T follicular helper cell (primary cell): ENCODE measurements at places on chromosomes 1 and 21.
A peak's percentile ranks its signal among the peaks of the same experiment; 100 is the strongest.

DNA sequence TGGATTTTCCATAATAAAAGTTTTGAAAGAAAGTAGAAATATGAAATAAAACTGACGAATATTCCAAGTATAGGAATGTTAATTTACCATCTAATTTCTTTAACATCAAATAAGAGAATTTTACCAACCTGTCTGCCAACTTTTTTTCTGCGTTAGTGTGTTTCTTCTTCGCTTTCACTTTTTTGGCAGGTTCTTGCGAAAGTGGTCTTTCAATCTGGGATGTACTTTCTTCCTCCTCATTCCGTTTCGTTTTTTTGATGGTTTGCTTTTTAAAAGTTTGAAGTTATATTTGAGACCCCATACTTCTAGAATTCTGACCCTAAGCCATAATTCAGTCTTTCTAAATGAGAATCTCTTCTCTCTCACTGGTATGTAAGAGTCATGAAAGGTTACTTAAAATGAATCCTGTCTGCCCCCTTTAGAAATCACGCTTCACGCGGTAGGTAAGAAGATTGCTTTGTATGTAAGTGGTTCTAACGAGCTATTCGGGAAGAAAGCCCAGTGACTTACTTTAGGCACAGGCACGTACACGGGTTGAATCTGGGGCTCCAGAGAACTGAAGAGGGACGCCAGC, 580 bp downstream of the RBM34 start:
- peak; percentile 18 for DNase-seq

DNA sequence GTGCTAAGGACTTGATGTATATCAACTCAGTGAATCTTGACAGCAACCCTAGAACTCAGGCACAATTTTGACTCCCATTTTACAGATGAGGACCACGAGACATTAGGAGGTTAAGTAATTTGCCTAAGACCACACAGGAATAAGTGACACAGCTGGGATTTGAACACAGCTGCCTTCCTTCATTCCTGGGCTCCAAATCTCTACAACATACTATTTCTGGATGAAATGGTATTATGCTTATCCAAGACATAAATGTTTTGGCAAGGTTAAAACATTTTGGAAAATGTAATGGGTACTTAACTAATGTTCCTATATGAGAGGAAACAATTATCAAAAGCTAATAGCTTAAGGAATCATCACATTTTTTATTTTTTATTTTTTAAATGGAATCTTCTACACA, 4.8 kb downstream of the CLDN8 start:
- DNase-seq: no peak

GRCh38 chr1:223152399-223152798, 9.4 kb upstream of the TLR5 start:
- DNase-seq: no peak

GRCh38 chr1:112998592-112999235, 42.7 kb upstream of the SLC16A1 start:
- no peak for DNase-seq

DNA sequence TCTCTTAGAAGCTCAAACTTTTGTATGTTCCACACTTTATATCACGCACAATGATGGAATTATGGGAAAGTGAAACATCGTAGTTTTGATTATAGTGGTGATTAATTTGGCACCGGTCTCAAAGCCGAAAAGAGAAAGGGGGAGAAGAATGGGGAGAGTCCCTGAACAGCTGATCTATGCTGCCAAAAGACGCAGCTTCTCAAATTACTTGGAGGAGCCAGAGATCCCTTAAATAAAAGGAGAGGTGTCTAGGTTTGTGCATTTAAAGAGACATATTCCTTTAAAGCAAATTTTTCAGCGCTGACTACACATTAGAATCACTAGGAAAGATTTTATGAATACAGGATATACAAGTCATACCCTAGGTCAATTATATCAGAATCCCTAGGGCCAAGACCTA, 599.6 kb upstream of the ADAMTS5 start:
- no peak for DNase-seq

GRCh38 chr1:94115900-94116436, 5.0 kb downstream of the ABCA4 start:
- no peak for DNase-seq

DNA sequence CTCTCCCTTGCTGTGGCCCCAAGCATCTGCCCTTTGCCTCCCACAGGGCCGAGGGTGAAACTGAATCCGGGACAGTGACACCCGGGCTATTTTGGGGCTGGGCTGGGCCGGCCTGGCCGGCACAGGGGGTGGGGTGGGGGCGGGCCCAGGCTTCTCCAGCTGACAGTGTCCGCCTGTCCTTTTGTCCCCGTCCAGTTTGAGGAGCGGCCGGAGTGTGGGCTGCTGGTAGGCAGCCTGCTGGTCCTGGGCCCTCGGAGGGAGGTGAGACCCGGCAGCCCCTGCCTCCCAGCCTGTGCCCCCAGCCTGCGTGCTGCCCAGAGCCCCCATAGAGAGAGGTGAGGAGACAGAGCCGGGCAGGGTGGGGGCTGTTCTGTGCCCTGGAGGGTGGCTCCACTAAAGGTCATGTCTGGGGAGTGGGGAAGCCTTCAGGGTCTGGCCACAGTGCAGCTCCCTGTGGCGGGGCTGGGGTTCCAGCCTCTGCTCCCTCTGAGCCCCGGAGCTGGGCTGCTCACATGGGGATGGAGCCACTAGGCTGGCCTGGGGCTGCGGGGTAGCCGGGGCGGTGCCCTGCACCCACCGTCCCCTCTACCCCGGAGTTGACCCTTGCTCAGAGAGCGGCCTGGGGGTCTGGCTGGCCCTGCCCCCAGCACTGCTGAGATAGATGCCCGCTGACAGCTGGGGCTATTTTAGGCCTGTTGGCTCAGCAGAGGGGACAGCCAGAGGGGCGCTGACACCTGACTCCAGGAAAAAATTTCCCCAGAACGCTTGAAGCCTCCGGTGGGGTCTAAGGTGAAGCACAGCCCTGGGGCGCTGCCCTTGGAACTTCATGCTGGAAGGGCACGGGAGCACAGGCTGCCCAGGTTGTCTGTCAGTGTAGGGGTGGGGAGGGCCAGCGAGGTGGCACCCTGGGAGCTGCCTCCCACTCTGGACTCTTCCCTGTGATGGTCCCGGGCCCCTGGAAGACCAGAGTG, at the start of gene OBSCN:
OBSCN (plus strand) TSS at position 194 of the 971 bp plus-strand sequence. CDS start 3,740 bp downstream, outside the sequence.
- DNase-seq: no peak

DNA sequence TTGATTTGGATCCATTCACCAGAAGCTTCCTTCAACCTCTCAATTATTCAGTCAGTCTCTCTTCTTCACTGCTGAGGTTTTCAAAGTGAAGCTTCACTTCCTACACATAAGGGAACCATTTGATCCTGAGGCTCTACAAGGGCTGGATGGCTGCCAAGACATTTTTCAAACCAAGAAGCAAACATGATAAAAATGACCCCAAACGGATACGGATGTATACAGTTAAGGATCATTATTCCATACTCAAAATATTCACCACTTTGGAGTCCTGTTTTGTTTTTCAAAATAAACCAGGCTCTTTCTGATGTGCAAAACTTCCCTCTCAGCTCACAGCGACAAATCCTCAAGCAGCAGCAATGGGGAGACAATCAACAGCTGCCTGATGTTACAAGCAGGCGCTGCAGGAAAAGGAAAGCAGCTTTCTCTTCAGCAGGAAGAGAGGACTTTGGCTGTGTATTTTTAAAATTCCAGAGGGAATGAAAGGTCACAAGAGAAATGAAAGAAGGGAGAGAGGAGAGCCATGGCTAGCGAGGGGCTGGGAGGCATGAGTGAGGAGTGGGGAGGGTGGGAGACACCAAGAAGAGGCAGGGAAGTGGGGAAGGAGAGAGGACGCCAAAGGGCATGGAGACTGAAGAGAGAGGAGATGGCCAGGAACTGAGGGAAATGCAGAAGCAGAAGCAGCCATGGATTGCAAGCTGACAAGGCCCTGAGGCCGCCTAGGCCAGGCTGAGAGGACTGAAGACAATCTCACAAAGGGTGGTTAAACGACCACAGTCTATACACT, 145.4 kb downstream of the SLC45A1 start:
- no peak for DNase-seq

- DNase-seq: no peak
These were observed 41.0 kb downstream of the BRINP3 start for GRCh38 chr1:190436615-190437014.

- no peak for DNase-seq
These were observed 6.7 kb downstream of the GRHL3 start for GRCh38 chr1:24325587-24326449.

DNA sequence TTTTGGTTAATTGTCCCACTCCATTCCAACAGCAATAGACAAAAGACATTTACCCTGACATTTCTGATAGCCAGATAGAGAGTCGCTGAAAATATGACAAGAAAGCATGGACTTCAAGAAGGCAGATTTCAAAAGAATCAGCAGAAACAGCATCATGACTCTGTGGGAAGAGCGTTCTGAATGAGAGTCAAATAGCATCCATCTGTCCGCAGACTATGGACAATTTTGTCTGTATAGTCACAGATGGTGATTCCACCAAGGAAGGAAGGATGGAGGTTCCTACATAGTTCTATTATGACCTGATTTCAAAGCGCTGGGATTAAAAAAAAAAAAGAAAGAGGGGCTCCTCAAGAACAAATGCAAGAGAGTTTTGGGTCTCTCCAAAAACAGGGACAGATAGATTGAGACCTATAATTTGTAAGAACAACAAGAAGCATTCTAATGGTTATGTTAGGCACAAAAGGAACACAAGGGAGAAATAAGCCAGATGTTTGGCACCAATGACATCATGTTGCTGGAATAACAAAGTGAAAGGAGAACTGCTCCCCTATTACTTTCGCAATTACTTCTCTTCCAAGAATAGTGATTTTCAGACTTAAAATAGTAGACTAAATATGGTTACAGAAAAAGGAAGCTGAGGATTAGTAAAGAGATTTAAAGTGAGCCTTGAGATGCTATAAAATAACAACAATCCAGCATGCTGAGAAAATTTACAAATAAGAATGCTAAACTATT, 28.5 kb downstream of the NIBAN1 start:
- no peak for DNase-seq

- no peak for DNase-seq
These were observed 43.5 kb downstream of the FBXO2 start for GRCh38 chr1:11610629-11611180.

- DNase-seq: no peak
These were observed 93.9 kb downstream of the KCNJ15 start for GRCh38 chr21:38350684-38351083.

DNA sequence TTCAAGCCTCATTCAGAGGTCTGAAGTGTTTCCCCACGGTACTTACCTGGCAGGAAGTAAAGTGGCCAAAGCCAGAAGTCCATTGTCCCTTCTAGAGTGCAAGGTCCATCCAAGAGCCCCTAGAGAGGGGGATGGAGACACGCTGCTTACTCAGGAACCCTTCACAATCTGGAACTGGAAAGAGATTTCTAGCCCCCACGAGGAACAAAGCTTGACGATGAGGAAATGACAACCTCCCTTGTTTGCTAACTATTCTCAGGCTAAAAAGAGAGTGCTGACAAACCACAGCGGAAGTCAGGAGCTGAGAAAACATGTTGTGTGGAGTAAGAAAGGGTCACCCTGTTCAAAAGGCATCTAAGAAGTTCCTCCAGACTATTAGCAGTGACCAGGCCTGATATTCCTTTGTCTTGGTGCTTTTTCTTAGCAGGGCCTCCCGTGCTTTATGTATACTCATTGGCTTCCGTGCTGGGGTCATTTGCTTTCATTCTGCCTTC, at the start of gene FCMR:
FCMR (minus strand) TSS at position 170 of the 494 bp plus-strand sequence; CDS start at position 83, 87 bp downstream.
- DNase-seq: peak; percentile 38

DNA sequence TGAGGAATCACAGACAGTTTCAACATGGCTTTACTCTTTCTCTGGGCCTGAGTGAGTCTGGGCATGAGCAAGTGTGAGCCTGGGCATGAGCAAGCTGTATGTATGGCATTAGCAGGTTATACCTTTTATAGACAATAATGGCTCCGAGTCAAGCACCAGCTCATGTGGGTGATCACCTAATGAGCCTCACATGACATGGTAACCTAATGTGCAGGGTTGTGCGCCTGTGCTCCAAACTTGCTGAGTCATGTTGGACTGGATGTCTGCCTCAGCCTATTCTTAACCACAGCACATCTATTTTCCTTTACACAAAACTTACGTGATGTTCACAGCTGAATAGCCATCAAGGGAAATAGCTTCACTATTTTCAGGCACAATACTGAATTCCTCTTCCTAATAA, 236.2 kb upstream of the NRIP1 start:
- no peak for DNase-seq

DNA sequence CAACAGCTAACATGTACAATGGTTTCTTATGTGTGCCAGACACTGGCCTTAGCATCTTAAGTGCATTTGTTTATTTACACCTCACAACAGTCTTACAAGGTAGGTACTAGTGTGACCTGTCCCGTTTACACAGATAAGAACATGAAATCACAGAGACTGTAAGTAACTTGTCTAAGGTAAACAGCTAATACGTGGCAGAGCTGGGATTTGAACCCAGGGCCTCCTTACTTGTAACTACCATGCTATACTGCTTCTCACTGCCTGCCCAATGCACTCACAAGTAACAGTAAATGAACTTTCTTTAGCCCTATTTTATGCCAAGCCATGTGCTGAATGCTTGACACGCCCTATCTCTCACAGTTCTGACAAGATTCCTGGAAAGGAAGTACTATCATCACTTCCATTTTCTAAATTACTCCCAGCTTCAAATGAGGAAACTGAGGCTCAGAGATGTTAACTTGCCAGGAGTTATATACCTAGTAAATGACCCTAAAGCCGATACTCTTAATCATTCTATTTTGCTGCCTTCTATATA, 25.7 kb upstream of the ROR1 start:
- no peak for DNase-seq

GRCh38 chr1:37661401-37661800, 26.7 kb upstream of the RSPO1 start:
- no peak for DNase-seq

DNA sequence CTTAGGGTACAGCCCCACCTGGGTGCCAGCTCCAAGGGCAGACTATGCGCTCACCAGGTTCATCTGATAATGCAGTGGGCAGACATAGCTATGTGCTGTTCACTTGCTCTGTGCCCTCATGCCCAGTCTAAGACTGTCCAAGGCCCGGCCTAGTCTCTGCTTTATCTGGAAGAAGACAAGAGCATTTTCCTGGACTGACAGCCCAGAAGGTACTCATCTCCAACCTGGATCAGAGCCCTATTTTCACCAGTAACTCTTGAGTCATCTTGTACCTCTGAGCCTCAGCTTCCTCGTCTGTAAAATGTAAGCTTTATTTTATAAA, 28.5 kb upstream of the LRRC8C start:
- DNase-seq: no peak
